CD8-positive, alpha-beta T cell (primary cell): ENCODE measurements at places on chromosomes 1 and 21. TPM values are rescaled to one million over a fixed set of nuclear protein-coding genes. Genes with fewer than 3 reads are reported as not detected.

The VASH2 gene
- total RNA-seq: not detected

The KIRREL1 gene
- total RNA-seq: not detected

The COL11A1 gene
- not detected for total RNA-seq

The RUNX1 gene
- 43.1 TPM for total RNA-seq

The NT5C1A gene
- total RNA-seq: 0.68 TPM

The HFM1 gene
- total RNA-seq: not detected

DNA sequence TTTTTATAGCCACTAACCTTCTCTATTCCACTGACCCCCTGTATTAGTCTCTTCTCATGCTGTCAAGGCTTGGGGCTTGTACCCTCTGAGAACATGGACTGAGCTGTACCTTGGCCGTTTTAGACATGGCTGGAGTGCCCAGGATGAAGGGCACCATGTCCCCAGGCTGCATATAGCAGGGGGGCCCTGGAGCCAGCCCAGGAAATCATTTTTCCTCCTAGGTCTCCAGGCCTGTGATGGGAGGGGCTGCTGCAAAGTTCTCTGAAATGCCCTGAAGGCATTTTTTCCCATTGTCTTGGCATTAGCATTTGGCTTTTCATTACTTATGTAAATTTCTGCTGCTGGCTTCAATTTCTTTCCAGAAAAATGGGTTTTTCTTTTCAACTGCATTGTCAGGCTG, 119.5 kb downstream of the NTMT2 start:
- no peak for DNase-seq

GRCh38 chr1:41559331-41559730, 74.8 kb upstream of the EDN2 start:
- DNase-seq: no peak

- DNase-seq: no peak
These were observed 80.3 kb downstream of the KCNT2 start for GRCh38 chr1:196527919-196528318.

DNA sequence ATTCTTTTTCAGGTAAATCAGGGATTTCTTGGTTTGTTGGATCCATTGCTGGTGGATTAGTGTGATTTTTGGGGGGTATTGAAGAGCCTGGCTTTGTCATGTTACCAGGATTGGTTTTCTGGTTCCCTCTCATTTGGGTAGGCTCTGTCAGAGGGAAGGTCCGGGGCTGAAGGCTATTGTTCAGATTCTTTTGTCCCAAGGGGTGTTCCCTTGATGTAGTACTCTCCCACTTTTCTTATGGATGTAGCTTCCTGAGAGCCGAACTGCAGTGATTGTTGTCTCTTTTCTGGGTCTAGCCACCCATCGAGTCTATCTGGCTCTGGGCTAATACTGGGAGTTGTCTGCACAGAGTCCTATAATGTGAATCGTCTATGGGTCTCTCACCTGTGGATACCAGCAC, 17.6 kb upstream of the CCSAP start:
- no peak for DNase-seq

GRCh38 chr1:94884106-94884505, 42.8 kb downstream of the CNN3 start:
- DNase-seq: no peak

DNA sequence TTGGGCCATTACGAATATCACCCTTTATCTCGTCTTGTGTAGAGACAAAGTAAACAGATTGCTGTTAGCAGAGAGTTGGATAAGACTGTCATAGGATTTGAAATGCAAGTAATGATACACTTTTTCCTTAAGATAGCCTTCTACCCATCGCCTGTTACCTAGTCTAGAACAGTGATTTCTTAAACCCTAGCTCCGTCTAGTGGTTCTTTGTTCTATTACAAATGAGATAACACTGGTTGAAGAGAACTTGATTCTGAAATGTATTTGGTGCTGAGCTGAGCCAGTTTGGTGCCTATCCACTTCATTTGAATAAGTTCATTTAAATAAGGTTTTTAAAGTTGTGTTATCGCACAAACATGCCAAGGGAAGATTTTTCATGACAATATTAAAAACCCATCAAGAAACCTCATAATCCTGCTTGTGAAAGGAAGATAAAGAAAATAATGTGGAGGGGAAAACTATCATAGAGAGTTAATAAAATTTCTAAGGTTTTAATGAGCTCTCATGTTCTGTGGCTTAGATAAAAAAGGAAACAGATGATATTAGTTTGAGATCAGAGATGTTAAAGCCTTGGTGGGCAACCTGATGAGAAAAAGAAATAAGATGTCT, 1.5 kb upstream of the KCNH1 start:
- DNase-seq: no peak

GRCh38 chr1:37797750-37798345, 4.2 kb downstream of the MANEAL start:
- DNase-seq: no peak

DNA sequence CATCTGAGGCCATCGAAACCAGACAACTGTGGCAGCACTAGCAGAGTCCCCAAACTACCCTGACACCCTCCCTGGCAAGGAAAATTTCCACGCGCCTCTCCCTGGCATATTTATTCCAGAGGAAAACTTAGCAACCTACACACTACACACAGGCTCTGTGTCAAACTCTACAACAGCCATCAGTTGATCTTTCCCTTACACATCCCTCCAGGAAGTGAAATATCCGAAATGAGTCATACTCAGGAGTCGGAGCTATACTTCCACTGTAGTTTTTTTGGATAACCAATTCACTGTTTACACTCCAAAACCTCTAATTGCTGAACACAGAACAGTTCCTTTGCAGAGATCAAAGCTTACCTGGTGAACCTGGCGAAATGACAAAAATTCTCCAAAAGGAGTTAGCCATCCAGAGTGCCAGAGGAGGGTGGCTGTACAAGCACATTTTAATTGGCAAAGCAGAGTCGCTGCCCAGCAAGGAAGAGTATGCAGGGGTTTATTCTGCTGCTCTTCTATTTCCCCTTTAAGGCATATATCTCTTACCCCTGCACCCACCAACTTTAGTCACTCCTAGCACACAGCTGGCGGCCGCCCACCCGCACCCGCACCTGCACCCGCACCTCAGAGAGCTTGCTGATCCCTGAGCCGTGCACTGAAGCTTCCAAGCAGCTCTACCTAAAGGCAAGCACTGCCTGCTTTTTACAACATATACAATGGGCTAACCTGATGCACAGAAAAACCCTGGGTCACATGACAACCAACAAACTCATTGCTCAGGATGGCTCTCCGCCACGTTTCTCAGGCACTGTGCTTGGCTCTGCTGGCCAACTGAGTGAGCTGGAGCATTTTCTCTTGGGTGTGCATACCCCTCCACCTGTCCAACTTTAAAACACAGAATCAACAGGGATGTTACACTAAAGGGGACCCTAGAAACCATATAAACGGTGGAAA, 54.9 kb downstream of the CAPZB start:
- DNase-seq: no peak

GRCh38 chr1:151837884-151838221, 1.8 kb downstream of the C2CD4D start:
- no peak for DNase-seq
